ENCODE measurements at places on chromosomes 4 and X.
A peak's percentile ranks its signal among the peaks of the same experiment; 100 is the strongest.

- no peak for DNase-seq
- H3K4me3 ChIP-seq = no peak overlapping the region
- no peak overlapping the region for H3K27ac ChIP-seq
- H3K36me3 ChIP-seq = no peaks in the 10 kb centered on the region
Measured at GRCh38 chrX:70664726-70665125, 220.1 kb downstream of the DLG3 start.

DNA sequence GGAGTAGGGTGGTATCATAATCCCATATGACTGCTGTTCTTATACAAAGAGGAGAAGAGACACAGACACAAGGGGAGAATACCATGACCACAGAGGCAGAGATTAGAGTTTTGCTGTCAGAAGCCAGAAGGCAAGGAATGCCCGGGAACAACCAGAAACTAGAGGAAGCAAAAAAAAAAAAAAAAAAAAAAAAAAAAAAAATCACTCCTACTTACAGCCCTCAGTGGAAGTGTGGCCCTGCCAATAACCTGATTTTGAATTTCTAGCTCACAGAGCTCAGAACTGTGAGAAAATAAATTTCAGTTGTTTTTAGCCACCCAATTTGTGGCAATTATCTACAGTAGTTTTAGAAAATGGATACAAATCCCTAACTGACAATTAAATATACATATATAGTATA is 30.4 kb upstream of the UBE2NL start:
- H3K4me3 ChIP-seq = no peak overlapping the region
- no peaks in the 10 kb centered on the region for H3K27me3 ChIP-seq
- no peaks in the 10 kb centered on the region for H3K4me1 ChIP-seq
- H3K36me3 ChIP-seq = no peaks in the 10 kb centered on the region

DNA sequence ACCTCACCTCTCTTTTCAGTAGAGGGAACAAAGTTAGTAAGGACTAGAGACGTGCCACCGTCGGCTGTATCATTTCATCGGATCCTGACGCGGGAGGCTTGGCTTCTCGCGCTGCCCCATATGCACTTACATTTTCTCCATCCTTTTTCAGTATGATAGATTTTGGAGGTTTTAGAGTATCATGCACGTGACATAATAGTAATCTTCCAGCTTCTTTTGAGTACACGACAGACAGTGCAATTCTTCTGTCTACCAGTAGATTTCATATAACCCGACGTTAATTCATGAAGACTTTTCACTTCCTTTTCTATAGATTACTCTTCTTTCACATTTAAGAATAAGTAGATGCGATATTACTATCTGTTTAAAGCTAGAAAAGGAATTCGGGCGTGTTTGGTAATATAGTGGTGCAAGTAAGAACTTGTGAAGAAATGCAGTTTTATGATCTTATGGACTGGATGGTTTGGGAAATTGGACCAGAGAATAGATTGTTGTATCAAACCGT is 1.0 kb downstream of the CDS1 start:
- peaks cover 13% of the 10 kb centered on the region for H3K4me1 ChIP-seq
- peaks cover 11% of the 10 kb centered on the region for H3K27me3 ChIP-seq
- H3K27ac ChIP-seq = no peak overlapping the region
- peak overlapping the region; percentile 41 for H3K4me3 ChIP-seq

DNA sequence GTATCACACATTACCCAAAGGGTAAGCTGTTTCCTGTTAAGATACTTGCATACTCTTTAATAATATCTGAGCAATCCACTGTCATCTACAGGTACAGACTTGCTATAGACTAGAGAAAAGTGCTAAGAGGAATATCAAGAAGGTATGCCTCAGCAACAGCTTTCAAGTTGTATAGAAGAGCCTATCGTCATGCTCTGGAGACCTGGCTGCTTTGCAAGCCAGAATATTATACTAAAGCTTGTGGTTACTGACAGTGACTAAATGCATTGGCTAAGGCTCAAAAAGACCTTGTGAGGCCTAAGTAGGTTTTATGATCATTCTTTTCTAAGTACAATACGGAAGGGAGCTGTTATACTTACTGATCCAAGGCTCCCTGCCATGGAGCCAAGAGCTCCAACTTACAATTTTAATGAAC is 11.3 kb downstream of the LAMP2 start:
- peaks cover 33% of the 10 kb centered on the region for H3K4me1 ChIP-seq
- no peak for DNase-seq
- H3K27me3 ChIP-seq = no peaks in the 10 kb centered on the region
- peak overlapping the region; percentile 29 for H3K4me3 ChIP-seq
- no peaks in the 10 kb centered on the region for H3K36me3 ChIP-seq

- no peaks in the 10 kb centered on the region for H3K36me3 ChIP-seq
- peak; percentile 87 for DNase-seq
- H3K27ac ChIP-seq = peak within 1 kb of the TSS; percentile 81
- peaks cover 40% of the 10 kb centered on the region for H3K4me1 ChIP-seq
- no peaks in the 10 kb centered on the region for H3K27me3 ChIP-seq
- peak within 1 kb of the TSS; percentile 77 for H3K4me3 ChIP-seq
Measured at GRCh38 chr4:56907489-56908205, at the start of gene REST. REST (plus strand) TSS chr4:56907900; CDS start chr4:56910639, 2,739 bp downstream.

GRCh38 chr4:155468282-155468681 is 91.5 kb upstream of the MAP9 start:
- no peaks in the 10 kb centered on the region for H3K27me3 ChIP-seq
- no peak for DNase-seq
- no peaks in the 10 kb centered on the region for H3K4me1 ChIP-seq
- H3K4me3 ChIP-seq = no peak overlapping the region

GRCh38 chrX:38803588-38804431 is 2.6 kb downstream of the MID1IP1 start:
- peak; percentile 39 for DNase-seq
- peaks cover 13% of the 10 kb centered on the region for H3K4me1 ChIP-seq
- no peaks in the 10 kb centered on the region for H3K27me3 ChIP-seq
- peak overlapping the region; percentile 79 for H3K27ac ChIP-seq
- H3K4me3 ChIP-seq = peak overlapping the region; percentile 67

- no peaks in the 10 kb centered on the region for H3K4me1 ChIP-seq
- no peak overlapping the region for H3K27ac ChIP-seq
- H3K4me3 ChIP-seq = no peak overlapping the region
- H3K36me3 ChIP-seq = no peaks in the 10 kb centered on the region
Measured at GRCh38 chrX:28010875-28011274, 29.6 kb upstream of the DCAF8L1 start.

DNA sequence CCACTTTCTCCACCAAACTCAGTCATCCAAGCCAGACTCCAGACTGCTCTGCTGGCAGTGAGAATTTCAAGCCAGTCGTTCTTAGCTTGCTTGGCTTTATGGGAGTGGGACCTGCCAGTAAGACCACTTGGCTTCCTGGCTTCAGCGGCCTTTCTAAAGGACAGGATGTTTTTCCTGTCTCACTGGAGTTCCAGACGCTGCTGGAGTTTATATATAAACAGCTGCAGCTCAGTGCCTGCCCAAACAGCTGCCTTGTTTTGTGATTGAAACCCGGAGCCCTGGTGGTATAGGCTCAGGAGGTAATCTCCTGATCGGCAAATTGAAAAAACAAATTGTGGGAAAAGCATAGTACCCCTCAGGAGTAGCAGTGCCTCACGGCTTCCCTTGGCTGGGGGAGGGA is 1165.8 kb upstream of the ADGRL3 start:
- H3K27me3 ChIP-seq = no peaks in the 10 kb centered on the region
- no peaks in the 10 kb centered on the region for H3K36me3 ChIP-seq
- no peak overlapping the region for H3K27ac ChIP-seq
- DNase-seq = no peak
- no peaks in the 10 kb centered on the region for H3K4me1 ChIP-seq

DNA sequence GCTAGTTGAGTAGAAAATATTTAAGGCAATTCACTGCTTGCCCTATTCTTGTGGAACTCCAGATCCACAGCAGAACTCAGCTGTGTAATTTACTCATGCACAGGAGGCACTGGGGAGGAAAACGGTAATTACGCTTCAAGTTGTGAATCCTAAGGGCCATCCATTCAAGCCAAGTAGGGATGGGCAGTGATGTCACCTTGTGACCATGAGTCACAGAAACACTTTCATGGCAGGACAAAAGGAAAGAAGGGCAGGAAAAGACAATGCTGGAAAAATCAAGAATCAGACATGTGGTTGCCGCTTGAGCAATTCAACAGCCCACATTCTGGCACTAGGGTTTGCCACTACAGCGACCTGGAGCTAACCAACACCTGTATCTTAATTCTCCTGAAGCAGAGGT is 1.4 kb downstream of the PAQR3 start:
- no peaks in the 10 kb centered on the region for H3K27me3 ChIP-seq
- no peak for DNase-seq
- H3K4me3 ChIP-seq = no peak overlapping the region
- H3K4me1 ChIP-seq = peaks cover 30% of the 10 kb centered on the region
- no peaks in the 10 kb centered on the region for H3K36me3 ChIP-seq
- H3K27ac ChIP-seq = no peak overlapping the region

GRCh38 chrX:123764967-123765871 is 32.4 kb upstream of the THOC2 start:
- DNase-seq = peak; percentile 24
- no peaks in the 10 kb centered on the region for H3K27me3 ChIP-seq
- no peak overlapping the region for H3K4me3 ChIP-seq
- no peaks in the 10 kb centered on the region for H3K36me3 ChIP-seq
- H3K4me1 ChIP-seq = peaks cover 4% of the 10 kb centered on the region

DNA sequence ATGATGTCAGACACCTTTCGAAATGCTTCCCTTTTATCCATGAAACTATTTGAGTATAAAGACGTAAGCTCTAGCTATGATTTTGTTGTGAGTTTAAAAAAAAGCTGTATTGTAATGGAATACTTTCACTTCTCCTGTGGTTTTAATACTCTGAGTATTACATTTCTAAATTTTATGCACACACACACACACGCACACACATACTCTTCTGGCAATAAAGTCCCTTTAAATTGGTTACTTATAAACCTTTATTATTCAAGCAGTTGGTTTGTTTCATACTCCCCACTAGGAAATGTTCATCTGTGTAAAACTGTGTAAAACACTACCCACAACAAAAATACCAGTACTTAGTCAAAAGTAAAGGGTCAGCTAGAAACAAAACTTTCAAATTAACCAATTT is 18.2 kb downstream of the VAMP7 start:
- DNase-seq = no peak
- H3K4me3 ChIP-seq = no peak overlapping the region
- no peak overlapping the region for H3K27ac ChIP-seq

- no peak overlapping the region for H3K27ac ChIP-seq
- H3K4me3 ChIP-seq = no peak overlapping the region
- no peaks in the 10 kb centered on the region for H3K27me3 ChIP-seq
- no peaks in the 10 kb centered on the region for H3K36me3 ChIP-seq
- H3K4me1 ChIP-seq = no peaks in the 10 kb centered on the region
Measured at GRCh38 chr4:64520421-64520820, 111.2 kb upstream of the TECRL start.

- no peaks in the 10 kb centered on the region for H3K36me3 ChIP-seq
- H3K27ac ChIP-seq = no peak within 1 kb of the TSS
- peaks cover 10% of the 10 kb centered on the region for H3K27me3 ChIP-seq
- peak within 1 kb of the TSS; percentile 47 for H3K4me3 ChIP-seq
- DNase-seq = no peak
- H3K4me1 ChIP-seq = peaks cover 8% of the 10 kb centered on the region
Measured at GRCh38 chr4:11428231-11428898, at the start of gene HS3ST1. HS3ST1 (minus strand) TSS chr4:11428894; CDS start chr4:11400005, 28,889 bp downstream.

DNA sequence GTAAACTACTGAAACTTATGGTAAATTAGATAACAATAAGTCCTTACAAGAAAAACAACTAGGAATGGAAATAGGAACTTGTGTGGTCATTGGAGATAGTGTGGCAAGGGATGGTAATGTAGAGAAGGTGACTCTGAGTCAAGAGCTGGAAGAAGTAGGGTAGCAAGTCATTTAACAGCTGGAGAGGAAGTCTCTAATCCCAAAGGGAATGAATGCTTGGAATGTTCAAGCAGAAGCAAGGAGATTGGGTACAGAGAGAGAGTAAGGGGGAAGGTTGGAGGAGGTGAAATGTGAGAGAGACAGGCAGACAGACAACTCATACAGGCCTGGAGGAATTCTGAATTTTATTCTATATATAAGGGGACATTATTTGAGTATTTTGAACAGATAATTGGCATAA is 260.6 kb upstream of the MAD2L1 start:
- no peak for DNase-seq
- H3K36me3 ChIP-seq = no peaks in the 10 kb centered on the region
- H3K27me3 ChIP-seq = no peaks in the 10 kb centered on the region
- H3K4me3 ChIP-seq = no peak overlapping the region

DNA sequence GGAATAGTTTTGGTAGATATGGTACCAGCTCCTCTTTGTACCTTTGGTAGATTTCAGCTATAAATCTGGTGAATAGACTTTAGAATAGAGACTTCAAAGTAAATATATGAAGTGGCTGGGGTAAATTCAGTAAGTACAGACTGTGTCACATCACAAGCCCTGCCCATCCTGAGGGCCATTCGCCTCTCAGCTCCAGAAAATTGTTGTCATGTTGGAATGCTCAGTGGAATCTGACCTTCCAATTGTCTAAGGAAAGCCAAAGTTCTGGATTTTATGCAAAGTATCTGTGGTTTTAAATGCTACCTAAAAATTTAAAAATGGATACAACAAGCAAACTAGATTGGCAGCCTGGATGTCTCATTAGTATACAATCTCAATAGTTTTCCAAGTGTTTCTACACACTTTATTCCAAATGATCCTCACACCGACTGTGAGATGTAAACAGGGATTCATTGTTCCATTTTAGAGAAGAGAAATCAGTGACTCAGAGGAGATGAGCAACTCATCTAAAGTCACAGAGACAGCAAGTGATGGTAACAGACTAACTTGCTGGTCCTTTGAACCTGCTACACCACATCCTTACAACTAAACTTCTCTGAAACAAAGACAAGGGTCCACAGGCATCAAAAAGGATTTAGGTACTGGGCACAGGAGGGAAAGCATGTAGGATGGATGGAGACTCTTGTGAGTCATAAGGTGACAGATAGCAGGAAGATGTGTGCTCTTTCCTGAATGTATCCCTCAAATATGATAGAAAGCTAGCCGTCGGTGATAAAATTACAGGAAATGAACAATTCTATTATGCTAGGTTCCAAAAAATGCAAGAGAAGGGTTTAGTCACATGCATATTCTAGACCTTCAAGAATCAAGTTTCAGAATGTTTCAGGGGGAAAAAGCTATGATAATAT is 127.3 kb downstream of the ATP10D start:
- no peak overlapping the region for H3K4me3 ChIP-seq
- H3K27ac ChIP-seq = no peak overlapping the region
- no peaks in the 10 kb centered on the region for H3K4me1 ChIP-seq
- no peak for DNase-seq
- no peaks in the 10 kb centered on the region for H3K36me3 ChIP-seq
- H3K27me3 ChIP-seq = no peaks in the 10 kb centered on the region

All from CD8-positive, alpha-beta memory T cell (primary cell).